ENCODE measurements at places on chromosomes 2 and 18.

GRCh38 chr2:187877391-187877790 lies 323.2 kb upstream of the TFPI start:
- no peak for DNase-seq

- DNase-seq, result no peak
These were observed 486.3 kb downstream of the NR4A2 start for GRCh38 chr2:155846259-155846658.

DNA sequence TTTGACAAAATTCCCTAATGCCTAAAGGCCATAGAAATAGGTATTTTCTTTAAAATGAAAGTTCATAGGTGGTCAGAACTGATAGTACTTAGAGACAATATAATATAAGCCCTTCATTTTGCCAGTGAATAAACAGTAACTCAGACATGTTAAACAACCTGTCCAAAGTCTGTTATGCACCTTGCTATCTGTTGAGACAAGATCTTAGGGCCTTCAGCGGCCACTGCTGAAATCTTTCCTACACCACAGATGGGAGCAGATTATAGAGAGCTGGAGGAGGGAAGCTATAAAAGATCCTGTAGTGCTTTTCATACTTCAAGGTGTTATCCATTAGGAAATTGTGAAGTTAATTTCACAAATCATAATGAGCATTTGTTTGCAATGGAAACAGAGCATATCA lies 13.8 kb downstream of the CERKL start:
- DNase-seq, result no peak

DNA sequence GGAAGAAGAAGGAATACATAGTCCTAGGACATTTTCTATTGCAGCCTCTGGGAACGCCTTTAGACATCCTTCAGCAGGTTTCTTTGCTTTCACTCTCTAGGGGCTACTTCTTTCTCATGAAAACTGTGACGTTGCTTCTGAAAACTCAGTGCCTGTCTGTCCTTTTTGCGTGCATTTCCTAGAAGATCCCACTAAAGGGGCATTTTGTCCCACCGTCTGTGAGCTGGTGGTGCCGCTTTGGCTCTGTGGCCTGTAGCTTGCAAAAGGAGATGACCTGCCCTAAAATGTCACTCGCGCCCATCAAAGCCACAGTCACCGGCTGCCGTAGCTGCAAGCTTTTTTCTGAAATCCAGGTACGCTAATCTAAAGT lies 579 bp downstream of the STAT4 start:
- no peak for DNase-seq

GRCh38 chr2:190333928-190334327 lies 9.5 kb upstream of the INPP1 start:
- DNase-seq, result no peak

DNA sequence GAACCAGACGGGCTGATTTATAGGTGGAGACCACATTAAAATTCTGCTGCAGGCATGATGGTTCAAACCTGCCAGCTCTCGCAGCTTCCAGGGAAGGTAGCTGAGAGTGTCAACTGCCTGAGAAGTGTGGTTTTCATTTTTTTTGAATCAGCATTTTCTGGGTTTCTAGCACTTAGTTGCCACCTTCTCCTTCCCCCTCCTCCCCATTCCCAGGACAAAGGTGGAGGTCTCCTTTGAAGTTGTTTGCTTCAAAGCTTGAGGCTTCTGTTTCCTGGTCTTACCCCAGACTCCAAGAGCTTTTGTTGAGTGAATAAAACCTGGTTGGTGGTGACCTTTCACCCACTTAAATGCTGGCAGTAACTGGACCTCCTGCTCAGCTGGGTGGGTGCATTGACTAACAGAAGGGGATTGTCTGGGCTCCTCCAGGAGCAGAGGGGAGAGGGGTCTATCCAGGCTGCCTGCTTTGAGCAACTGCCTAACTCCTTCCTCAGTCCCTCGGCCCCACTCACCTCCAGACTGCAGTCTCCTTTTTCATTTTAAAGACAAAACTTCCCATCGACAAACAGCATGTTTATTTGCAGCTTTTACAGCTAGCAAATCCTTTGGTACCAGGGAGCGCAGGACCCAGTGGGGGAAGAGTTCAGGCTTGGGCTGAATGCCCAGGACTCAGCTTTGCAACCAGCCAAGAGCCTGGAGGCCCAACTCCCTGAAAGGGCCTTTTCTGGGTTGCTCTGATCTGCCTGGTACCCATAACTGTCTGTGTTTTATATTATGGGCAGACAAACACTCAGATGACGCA lies 3.5 kb downstream of the RHOB start:
- no peak for DNase-seq

DNA sequence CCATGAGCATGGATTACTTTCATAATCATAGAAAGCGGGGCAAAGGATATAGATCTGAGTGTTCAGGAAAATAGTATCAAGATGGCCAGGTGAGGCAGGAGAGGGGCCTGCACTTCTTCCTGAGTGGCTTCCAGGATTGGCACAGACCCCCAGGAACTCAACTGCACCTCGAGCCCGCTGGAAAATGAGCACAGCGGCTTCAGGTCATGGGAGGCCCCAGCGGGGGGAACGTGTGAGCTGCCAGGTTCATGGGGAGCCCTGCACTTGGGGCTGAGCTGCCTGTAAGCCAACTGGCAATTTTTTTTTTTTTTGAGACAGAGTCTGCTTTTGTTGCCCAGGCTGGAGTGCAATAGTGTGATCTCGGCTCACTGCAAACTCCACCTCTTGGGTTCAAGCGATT lies 81.5 kb upstream of the ODC1 start:
- no peak for DNase-seq

- no peak for DNase-seq
These were observed 82.8 kb upstream of the REV1 start for GRCh38 chr2:99572373-99573164.

GRCh38 chr2:188345426-188345825 lies 53.8 kb downstream of the GULP1 start:
- no peak for DNase-seq
